ENCODE measurements at places on chromosomes 6 and 20.

- no peak for DNase-seq
These were observed 171.3 kb upstream of the SSTR4 start for GRCh38 chr20:22863826-22864225.

- DNase-seq = no peak
These were observed 62.8 kb downstream of the TCP11 start for GRCh38 chr6:35078226-35078850.

DNA sequence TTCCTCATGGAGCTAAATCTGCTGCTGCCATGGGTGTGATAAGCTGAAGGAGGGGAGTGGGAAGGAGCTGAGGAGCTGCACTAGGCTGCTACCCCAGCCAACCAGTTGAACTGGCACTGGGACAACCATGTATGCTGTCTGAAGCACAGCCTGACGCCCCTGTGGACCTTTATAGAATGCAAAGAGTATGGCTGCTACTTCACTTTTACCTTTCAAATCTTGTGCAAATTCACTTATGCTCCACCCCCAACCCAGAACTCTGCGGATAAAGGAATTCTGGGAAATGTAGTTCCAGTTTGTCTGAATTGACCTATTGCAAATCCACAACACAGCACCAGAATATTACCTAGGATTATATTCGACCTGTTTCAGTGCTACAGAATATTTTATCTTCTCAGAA is 217.4 kb upstream of the SLC35B3 start:
- no peak for DNase-seq

- no peak for DNase-seq
These were observed 1.1 kb upstream of the DCBLD1 start for GRCh38 chr6:117481278-117481925.

- no peak for DNase-seq
These were observed 35.2 kb downstream of the HMGCLL1 start for GRCh38 chr6:55543633-55544309.

GRCh38 chr6:51928320-51928719 is 159.1 kb downstream of the PKHD1 start:
- no peak for DNase-seq

- no peak for DNase-seq
These were observed 3.1 kb downstream of the SRSF6 start for GRCh38 chr20:43460830-43461200.

GRCh38 chr20:6074784-6075183 is 20.9 kb upstream of the LRRN4 start:
- DNase-seq = no peak

GRCh38 chr6:165697171-165697570 is 34.1 kb upstream of the PDE10A start:
- no peak for DNase-seq

- no peak for DNase-seq
These were observed 95.9 kb upstream of the EMILIN3 start for GRCh38 chr20:41462372-41463161.

GRCh38 chr6:83216806-83217205 is 23.6 kb downstream of the RWDD2A start:
- DNase-seq = no peak

- no peak for DNase-seq
These were observed at the start of gene CCDC170 for GRCh38 chr6:151493804-151494234. TSS of gene CCDC170 (plus strand) at chr6:151494017. CDS start at chr6:151494129, 112 bp downstream.

DNA sequence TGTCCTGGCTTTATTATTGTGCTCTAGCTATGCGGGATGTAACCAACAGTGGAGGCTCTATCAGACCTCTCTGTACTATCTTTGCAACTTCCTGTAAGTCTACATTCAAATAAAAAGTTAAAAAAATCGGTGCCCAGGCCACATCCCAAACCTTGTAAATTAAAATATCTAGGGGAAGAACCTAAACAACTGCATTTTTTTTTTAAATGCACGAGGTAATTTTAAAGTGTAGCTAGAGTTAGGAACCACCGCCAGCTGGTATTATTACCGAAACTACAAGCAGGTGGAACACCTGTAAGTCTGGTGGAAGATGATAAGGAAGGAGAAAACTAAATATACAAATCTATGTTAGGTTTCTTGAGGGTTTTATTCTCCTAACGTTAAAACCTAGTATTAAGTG is 34.5 kb upstream of the ID4 start:
- no peak for DNase-seq

GRCh38 chr6:99393366-99393697 is 663 bp downstream of the COQ3 start:
- no peak for DNase-seq

DNA sequence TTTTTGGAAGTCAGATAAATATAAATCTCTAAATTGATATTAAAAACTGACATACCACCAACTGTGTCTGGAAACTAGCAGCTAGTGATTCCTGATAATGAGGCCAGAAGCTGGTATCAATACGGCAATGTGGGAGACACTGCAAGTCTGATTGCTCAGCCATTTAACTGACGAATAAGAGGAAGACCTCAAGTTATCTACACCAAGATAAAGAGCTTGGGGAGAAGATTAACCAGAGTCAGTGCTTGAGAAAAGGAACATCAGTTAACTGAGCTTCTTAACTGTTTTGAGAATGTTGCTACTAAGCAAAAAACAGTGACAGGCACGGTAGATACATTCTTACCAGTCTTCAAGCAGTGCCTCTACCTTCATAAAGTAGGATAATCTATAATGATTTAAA is 140.4 kb upstream of the TENT5A start:
- DNase-seq = no peak

- DNase-seq = no peak
These were observed 86.8 kb downstream of the GJA1 start for GRCh38 chr6:121522265-121522664.

GRCh38 chr6:106961136-106961535 is 13.4 kb downstream of the CD24 start:
- no peak for DNase-seq

DNA sequence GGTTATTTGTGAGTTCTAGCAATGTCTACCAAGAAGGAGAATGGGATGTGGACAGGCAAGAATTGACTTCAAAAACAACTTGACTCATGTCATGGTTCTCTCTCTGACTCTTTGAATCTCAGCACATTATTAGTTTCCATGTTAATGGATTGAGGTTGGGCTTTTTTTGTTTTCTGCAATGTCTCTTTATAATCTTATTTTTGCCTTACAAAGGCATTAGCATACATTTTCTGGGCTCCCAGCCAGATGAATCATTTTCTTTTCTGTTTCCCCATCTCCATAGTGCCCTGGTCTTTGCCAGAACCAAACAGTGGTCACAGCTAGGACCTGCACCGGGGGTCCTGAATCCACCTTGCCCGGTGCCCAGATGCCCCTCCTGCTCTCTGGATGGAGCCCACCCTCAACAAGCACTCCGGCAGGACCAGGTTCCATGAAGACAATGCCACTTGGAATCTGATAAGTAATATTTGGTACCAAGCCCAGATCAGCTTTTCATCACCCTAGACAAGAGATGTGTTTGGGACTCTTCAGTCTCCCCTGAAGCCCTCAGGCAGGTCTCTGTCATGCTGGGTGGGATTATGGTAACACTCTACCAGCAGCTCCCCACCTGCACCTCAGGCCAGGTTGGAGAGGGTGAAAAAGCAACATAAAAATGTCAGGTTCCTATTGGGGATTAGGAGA is 266.7 kb upstream of the SULF2 start:
- no peak for DNase-seq

GRCh38 chr6:137171824-137172733 is 1.4 kb downstream of the IL22RA2 start:
- no peak for DNase-seq

- peak; percentile 93 for DNase-seq
These were observed 9.9 kb upstream of the CDK5RAP1 start for GRCh38 chr20:33411242-33411641.

DNA sequence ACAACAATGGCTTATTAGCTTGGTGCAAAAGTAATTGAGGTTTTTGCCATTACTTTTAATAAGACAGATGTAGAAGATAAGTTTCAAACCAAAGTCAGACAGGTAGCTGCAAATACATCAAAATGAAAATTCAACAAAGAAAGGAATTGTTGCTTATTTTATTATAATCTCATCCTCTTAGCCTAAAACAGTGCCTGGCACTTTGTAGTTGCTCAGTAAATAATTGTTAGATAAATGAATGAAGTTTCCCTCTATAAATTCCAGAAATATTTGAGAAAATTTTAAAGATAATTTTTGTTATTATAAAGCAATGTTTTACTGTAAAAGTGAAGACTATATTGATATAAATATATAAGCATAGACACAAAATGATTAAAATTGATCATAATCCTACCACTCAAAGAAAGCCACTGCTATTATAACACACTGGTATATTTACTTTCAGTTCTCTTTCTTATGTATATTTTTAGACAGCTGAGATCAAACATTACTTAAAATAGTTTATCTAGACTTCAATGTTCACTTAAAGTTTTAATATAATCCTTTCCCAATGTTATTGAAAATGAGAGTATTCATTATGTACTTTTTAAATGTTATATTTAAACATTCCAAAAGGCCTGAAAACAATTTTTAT is 42.5 kb downstream of the SESN1 start:
- DNase-seq = no peak

GRCh38 chr6:14621518-14621917 is 503.9 kb downstream of the CD83 start:
- no peak for DNase-seq

GRCh38 chr6:119119989-119120388 is 41.5 kb upstream of the FAM184A start:
- no peak for DNase-seq

DNA sequence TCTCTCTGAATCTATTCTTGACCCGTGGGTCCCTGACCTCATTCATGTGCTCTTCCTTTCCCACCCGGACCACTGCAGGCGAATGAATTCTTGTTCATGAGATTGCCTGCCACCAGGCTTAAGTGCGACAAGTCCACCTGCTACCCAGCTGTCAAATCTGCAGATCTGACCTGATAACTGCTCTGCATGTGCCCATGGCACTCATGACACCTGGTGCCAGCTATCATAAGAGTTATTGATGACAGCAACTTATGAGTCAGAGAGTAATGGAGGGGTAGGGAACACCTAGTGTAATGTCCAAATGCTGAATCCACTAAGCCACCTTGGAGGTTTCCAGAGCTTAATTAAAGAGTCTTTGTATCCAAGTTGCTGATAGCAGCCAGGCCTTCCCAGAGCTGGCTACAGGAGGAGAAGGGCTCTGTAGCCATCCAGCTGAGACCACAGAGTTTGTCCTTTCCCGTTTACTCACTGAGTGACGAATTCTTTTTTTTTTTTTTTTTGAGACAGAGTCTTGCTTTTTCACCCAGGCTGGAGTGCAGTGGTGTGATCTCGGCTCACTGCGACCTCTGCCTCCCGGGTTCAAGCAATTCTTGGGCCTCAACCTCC is 17.4 kb downstream of the SHLD1 start:
- no peak for DNase-seq

DNA sequence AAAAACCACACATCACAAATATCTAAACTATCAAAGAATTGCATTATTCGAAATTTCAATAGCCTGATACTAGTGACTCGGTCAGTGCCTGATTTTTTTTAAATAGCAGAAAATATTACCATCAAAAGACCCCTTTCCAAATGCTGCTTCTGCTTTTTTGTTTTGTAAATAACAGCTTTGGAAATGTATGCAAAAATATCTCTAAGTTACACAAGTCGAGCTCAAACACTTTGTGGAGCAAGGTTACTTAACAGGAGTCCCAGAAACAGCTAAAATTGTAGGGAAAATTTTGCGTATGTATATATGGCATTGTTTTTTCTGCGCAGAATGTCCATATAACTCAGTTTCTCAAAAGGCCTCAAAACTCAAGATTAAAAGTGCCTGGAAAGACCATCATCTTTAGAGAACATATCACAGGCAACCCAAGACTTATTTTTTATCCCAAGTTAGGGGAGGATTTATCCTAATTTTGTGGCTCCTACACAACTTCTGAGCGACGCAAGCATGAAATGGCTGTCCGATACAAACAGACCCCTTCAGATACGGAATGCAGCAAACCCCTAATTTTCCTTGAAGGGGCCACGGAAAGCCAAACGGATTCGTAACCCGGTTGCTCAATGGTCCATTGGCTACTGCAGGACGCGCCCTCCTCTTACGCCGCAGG is 1.3 kb downstream of the CEP85L start:
- DNase-seq = peak; percentile 8

GRCh38 chr6:14121936-14122344 is 4.4 kb downstream of the CD83 start:
- DNase-seq = no peak

- no peak for DNase-seq
These were observed 32.6 kb upstream of the C20orf144 start for GRCh38 chr20:33629533-33629932.

- DNase-seq = no peak
These were observed 65.9 kb downstream of the CBFA2T2 start for GRCh38 chr20:33555755-33556154.

GRCh38 chr6:18503593-18504231 is 116.6 kb downstream of the RNF144B start:
- peak; percentile 17 for DNase-seq

- DNase-seq = no peak
These were observed 42.2 kb downstream of the ZNF292 start for GRCh38 chr6:87197547-87197946.

GRCh38 chr20:15643713-15644112 is 929.5 kb downstream of the KIF16B start:
- DNase-seq = no peak

GRCh38 chr6:152552616-152553209 is 84.4 kb downstream of the SYNE1 start:
- DNase-seq = peak; percentile 1

- DNase-seq = no peak
These were observed 174.7 kb downstream of the BMP7 start for GRCh38 chr20:57091748-57092111.

GRCh38 chr20:58787211-58788005 is 63.3 kb downstream of the GNAS-AS1 start:
- no peak for DNase-seq

DNA sequence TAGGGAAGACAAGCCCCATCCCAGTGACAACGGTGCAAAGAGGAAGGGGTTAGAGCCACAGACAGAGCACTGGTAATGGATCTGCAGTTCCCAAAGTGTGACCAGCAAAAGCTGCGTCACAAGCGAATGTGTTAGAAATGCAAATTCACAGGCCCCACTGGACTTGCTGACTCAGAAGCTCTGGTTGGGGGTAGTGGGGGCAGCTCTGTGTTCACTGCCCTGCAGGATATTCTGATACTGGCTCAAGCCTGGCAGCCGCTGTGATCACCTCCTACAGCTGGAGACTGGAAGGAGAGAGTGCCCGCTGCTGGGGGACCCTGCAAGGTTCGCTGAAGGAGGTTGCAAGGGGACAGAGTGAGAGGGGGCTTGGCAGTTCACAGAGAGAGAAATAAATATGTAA is 179.7 kb upstream of the CDH4 start:
- no peak for DNase-seq

GRCh38 chr6:15399641-15400470 is 154.0 kb downstream of the JARID2 start:
- peak; percentile 60 for DNase-seq

GRCh38 chr6:17820055-17820454 is 113.3 kb upstream of the NUP153 start:
- no peak for DNase-seq

GRCh38 chr20:56859801-56860261 is 230.7 kb downstream of the TFAP2C start:
- no peak for DNase-seq

Measured in DMS 273 treated with DMSO at 0.1 percent for 48 hours (cell line).